ENCODE measurements at places on chromosomes 2 and 18.
A peak's percentile ranks its signal among the peaks of the same experiment; 100 is the strongest.

DNA sequence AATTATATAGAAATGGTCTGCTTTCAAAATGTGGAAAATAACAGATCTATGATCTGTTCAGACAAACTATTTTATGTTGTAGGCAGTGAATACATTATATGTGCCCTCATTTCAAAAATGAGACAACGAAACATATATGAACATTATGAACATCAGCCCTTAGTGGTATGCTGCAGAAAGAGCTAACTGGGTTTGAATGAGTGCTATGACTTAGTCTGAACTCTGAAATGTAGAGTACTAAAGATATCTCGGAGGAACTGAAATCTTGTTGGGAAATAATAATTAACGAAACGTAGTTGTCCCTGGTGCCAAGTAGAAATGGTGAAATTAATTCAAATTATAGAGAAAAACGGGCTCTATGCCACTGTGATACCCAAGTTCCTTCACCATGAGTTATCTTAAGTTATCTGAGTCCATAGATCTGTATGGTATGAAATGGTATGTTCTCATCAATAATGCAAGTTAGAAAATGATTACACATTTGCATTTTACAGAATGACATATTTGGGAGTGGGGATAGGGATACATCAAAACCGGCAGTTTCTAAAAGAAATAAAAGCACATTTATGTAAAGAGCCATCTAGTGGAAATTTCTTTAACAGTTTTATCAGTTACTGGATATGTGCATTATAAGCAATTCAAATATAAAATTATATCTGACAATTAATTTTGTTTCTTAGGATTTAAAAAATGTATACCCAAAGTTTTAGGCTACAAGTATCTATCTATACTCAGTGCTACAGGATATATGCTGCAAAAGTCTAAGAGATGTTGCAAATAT, 26.7 kb downstream of the STARD6 start:
- no peak for DNase-seq
- no peaks in the 10 kb centered on the region for H3K36me3 ChIP-seq
- no peak overlapping the region for H3K4me3 ChIP-seq
- no peaks in the 10 kb centered on the region for H3K27me3 ChIP-seq
- H3K4me1 ChIP-seq: no peaks in the 10 kb centered on the region

GRCh38 chr2:173631127-173631460, 276.4 kb downstream of the CDCA7 start:
- no peaks in the 10 kb centered on the region for H3K27me3 ChIP-seq
- DNase-seq: no peak
- no peak overlapping the region for H3K27ac ChIP-seq
- H3K36me3 ChIP-seq: no peaks in the 10 kb centered on the region

DNA sequence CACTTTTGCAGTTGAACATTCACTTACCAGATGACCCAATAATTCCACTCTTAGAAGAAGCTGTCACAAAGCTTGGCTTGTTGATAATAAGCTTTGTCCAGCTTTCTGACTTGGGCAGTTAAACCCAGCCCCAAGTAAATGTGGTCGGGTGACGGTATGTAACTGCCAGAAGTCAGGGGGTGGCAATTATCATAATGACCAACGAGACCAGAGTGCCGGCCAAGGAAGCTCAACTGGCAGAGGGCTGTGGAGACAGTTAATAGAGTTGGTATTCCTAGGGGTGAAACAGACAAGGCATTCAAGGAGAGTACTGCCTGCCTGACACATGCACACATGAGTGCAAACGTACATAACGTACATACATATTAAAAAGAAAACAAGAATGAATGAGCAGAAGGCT, 116.7 kb downstream of the EIPR1 start:
- H3K4me3 ChIP-seq: no peak overlapping the region
- no peaks in the 10 kb centered on the region for H3K4me1 ChIP-seq
- no peak for DNase-seq

- no peaks in the 10 kb centered on the region for H3K4me1 ChIP-seq
- DNase-seq: no peak
- H3K27ac ChIP-seq: no peak overlapping the region
- no peaks in the 10 kb centered on the region for H3K27me3 ChIP-seq
- H3K36me3 ChIP-seq: no peaks in the 10 kb centered on the region
- no peak overlapping the region for H3K4me3 ChIP-seq
Observed at GRCh38 chr2:107264184-107264583, 378.2 kb upstream of the ST6GAL2 start.

- no peak for DNase-seq
- H3K27ac ChIP-seq: no peak overlapping the region
- H3K4me3 ChIP-seq: no peak overlapping the region
- H3K27me3 ChIP-seq: no peaks in the 10 kb centered on the region
- H3K36me3 ChIP-seq: no peaks in the 10 kb centered on the region
Observed at GRCh38 chr18:50776383-50776782, 43.4 kb downstream of the MRO start.

- no peak for DNase-seq
- H3K4me1 ChIP-seq: no peaks in the 10 kb centered on the region
- H3K4me3 ChIP-seq: no peak overlapping the region
Observed at GRCh38 chr18:60826346-60826745, 453.8 kb upstream of the MC4R start.

- DNase-seq: peak; percentile 67
- H3K27ac ChIP-seq: no peak overlapping the region
- H3K36me3 ChIP-seq: no peaks in the 10 kb centered on the region
- H3K4me1 ChIP-seq: no peaks in the 10 kb centered on the region
- no peaks in the 10 kb centered on the region for H3K27me3 ChIP-seq
Observed at GRCh38 chr2:119116411-119117295, 41.9 kb downstream of the C1QL2 start.

GRCh38 chr2:241999184-241999583, 129.7 kb downstream of the RTP5 start:
- no peaks in the 10 kb centered on the region for H3K4me1 ChIP-seq
- no peak overlapping the region for H3K4me3 ChIP-seq
- no peak for DNase-seq
- no peaks in the 10 kb centered on the region for H3K27me3 ChIP-seq
- no peaks in the 10 kb centered on the region for H3K36me3 ChIP-seq
